Upper lobe of right lung (tissue), 1 donor: ENCODE measurements at places on chromosomes 3 and 15.

- H3K27me3 ChIP-seq = no peaks in the 10 kb centered on the region
- DNase-seq = no peak
- no peaks in the 10 kb centered on the region for H3K36me3 ChIP-seq
These were observed 50.3 kb downstream of the PSMD6 start for GRCh38 chr3:63972987-63973386.

DNA sequence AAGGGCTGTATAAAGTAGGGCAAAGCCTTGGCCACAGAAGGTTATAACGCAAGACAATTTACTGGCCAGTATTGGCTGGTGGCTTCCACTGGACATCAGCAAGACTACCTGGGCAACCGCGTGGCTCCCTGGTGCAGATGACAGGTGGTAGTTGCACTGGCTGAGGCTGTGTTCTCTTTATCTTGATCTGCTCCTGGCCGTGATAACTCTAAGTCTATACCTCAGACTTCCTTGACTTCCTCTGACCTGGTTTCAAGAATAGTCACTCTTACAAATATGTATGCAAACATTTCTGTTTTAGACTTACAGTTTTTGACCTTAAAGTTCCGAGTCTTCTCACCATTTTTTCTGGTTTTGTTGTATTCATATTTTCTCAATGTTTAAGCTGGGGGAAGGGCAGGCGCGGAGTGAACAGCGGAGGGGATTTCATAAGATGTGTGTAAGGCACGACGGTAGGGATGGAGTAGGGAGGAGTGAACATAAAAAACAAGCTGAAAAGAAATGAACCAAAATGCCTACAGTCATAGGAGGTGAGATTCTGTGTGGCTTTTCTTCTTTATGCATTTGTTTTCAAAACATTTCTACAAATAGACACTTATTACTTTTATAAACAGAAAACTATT lies 15.2 kb upstream of the TMEM212 start:
- no peak for DNase-seq
- H3K4me1 ChIP-seq = peaks cover 37% of the 10 kb centered on the region
- no peaks in the 10 kb centered on the region for H3K36me3 ChIP-seq
- no peaks in the 10 kb centered on the region for H3K27me3 ChIP-seq
- no peak overlapping the region for H3K27ac ChIP-seq
- H3K4me3 ChIP-seq = no peak overlapping the region

DNA sequence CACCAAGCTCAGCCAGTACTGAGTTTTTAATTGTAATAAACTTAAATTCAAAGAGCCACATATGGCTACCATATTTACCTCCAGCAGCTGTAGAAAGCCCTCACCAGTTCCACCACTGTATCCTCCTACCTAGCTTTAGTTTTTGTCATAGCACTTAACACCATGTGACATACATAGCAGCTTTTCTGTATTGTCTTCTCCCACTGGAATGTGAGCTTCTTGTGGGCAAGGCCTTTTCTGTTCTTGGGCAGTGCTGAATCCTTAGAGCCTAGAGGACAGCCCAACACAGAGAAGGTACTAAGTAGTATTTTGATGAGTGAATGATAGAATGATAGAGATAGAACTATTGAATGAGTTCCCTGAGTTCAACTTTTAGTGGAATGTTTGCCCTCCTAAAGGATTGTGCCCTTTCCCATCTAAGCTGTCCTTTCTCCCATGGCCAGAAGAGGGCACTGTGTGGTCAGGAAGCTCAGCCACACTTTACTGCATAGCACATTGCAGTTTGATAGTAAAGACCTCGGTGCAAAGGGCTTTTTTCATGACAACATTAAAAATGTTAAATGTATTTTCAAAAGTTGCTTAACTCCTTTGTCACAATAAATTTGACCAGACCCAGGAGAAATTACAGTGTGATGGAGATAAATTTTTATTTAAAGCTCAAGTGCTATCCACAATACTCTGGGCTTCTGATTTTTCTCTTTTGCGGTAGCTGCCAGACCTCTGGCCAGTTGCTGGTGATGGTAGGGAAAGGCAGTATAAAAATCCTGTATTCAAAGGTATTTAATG lies 115.8 kb downstream of the GHSR start:
- no peaks in the 10 kb centered on the region for H3K4me1 ChIP-seq
- H3K4me3 ChIP-seq = no peak overlapping the region
- no peak for DNase-seq
- H3K27me3 ChIP-seq = no peaks in the 10 kb centered on the region

- no peak overlapping the region for H3K27ac ChIP-seq
- DNase-seq = no peak
- H3K36me3 ChIP-seq = no peaks in the 10 kb centered on the region
- H3K4me1 ChIP-seq = no peaks in the 10 kb centered on the region
These were observed 177.8 kb upstream of the CDIN1 start for GRCh38 chr15:36401586-36401966.

DNA sequence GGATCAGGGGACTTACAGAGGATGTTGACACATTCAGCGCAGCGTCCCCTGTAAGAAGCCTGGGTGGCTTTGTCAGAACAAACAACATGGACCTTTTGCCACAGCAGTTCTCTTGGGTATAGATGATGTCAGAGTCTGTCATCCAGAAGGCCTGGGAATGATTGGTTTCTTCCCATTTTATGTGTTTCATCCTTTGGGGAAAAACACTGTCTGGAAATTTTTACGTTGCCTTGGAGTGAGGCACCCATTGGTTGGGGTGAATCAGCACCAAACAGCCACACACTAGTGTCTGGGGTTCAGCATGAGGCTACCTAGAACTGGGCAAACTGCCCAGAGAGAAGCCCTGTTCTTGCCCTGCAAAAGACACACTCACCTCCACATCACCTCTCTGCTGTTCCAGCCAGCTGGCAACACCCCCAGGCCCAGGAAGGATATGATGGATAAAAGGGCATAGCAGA lies 123.0 kb downstream of the FAM43A start:
- no peaks in the 10 kb centered on the region for H3K36me3 ChIP-seq
- DNase-seq = no peak
- no peak overlapping the region for H3K4me3 ChIP-seq
- H3K27me3 ChIP-seq = no peaks in the 10 kb centered on the region
- no peak overlapping the region for H3K27ac ChIP-seq

DNA sequence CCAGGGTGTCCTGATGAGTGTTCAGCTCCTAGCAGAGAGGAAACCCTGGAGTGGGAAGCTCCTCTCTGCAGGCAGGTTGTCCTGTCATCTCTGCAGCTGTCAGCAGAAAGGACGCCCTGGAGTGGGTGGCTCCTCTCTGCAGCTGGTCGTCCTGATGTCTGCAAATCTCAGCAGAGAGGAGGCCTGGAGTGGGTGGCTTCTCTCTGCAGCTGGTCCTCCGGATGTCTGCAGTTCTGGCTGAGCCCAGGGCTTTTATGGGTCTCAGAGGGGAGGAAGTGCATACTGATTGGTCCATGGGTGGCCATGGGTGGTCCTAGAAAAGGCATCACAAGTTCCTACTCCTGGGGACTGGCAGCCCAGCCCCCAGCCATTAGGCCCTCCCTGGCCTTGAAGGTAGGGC lies 102.6 kb upstream of the BNIP2 start:
- no peaks in the 10 kb centered on the region for H3K36me3 ChIP-seq
- H3K27me3 ChIP-seq = peaks cover 24% of the 10 kb centered on the region
- no peak overlapping the region for H3K27ac ChIP-seq
- H3K4me3 ChIP-seq = no peak overlapping the region
